ENCODE measurements at places on chromosomes 3 and 15.

GRCh38 chr3:182045736-182046135 lies 334.0 kb downstream of the SOX2 start:
- no peak for DNase-seq

GRCh38 chr3:123706871-123707270 lies 122.0 kb upstream of the HACD2 start:
- no peak for DNase-seq

- DNase-seq, result no peak
Measured at GRCh38 chr3:192880313-192880712, 37.3 kb downstream of the MB21D2 start.

DNA sequence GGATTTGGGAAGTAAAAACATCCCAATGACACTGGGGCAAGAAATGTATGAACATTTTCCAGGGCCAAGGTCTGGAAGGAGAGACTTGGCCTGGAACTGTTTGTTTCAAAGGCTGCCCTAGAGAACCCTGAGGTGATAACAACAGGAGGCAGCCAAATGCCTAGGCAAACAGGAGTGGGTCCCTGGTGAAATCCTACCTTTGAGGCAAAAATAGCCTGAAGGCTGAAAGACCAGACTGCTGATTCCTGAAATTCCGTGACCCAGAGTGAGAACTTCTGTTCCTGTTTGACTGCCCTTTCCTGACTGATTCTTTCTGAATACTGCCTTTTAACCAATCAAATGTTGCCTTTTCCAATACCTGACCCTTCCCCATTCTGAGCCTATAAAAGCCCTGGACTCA lies 196.4 kb downstream of the NSUN3 start:
- no peak for DNase-seq

DNA sequence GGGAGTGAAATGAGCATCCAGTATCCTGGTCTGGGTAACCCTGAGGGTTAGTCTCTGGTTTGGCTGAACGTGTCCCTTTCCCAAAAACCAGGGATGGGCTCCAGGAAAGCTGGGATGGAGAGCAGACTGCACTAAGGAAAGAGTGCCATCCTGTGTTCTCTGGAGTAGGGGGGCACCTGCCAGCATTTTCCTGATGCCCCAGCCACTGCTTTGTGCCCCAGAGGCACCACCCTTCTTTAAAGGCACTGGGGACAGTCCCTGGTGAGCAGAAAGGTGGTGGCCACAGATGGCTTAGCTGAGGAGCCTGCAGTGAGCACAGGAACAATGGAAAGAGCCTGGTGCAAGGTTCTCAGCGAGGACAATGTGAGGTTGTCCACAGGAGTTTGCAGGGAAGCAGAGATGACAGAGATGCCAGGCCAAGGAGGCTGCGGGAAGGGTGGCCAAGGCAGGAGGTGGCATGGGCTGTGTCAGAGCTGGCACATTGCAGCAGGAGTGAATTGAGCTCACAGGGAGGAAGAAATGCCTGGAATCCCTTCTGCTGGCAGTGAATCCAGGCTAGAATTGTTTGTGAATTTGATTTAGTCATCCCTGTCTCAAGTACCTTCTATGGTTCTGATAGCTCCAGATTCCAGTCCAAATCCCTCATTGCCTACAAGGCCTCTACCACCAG lies 39.9 kb downstream of the AMOTL2 start:
- DNase-seq, result no peak

GRCh38 chr15:66196602-66197001 lies 56.9 kb downstream of the MEGF11 start:
- DNase-seq, result no peak

DNA sequence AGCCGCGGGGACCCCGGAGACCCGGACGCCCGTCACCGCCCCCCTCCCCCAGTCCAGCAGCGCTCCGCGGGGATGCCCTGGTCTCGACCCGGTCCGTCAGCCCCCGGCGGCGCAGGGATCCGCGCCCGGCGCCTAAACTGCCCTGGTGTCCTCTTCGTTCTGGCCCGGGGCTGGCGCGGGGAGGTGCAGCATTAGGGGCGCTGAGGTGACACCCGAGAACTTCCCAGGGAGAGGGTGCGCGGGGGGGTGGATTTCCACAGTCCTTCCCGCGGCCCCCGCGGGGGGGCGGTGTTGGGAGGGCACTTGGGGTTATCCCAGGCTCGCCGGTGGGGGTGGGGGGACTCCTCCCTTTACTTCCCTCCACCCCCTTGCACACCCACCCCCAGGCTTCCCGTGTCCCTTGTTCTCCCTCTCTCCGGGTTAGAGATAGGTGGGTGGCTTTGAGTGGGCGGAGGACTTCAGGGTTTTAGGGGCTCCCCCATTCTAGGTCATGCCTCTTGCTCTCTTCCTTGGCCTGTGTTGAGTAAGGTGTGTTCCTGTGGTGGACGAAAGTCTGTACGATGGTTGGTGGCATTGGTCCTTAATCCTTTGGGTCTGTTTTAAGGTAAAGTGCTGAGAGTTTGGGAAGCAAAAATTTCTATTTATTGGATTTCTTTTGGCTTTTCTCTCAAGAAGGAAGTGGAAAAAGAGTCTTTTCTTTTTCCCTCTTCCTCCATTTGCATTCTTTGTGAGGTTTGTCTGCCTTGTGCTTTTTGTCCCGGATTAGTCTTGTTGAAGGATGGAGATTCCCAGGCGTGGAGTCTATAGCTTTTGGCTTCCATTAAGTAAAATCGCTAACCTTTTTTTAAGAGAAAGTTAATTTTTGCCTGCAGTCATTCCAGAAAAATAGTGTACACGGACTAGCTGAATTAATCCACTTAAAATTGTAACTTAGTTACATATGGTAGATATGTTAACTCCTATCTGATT lies 811 bp downstream of the SKIL start:
- DNase-seq, result peak; percentile 85

DNA sequence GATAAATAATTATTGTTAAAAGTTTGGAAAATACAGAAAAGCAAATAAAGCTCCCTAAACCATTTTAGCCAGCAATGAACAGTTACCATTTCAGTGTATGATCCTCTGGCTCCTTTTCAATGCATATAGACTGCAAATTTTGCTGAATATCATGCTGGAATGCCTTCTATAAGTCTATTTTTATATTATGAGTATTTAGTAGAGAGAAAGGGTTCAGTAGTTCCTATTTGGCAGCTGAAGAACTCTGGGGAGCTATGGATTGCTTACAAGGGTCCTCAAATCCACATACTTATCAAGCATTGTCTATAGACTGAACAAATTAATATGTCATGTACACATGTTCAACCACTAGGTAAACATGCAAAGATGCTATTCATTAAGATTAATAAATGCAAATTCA lies 46.1 kb downstream of the LRRC3B start:
- DNase-seq, result no peak

DNA sequence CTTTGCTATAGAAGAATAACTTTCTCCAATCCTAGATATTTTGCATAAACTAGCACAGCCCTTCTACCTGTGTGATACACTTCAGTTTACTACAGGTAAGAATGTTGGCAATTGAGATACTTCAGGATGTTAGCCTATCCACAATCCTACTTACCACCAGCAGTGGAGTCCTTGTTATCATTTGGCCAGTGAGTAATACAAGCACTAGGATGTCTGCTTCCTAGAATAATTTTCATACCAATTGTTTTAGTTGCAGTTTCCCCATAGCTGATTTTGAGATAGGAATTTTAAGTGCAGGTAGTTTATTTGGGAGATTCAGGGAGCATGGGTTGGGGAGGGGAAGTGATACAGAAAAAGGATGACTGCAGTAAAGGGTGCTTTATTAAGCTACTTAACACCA lies 147.2 kb downstream of the EPHA6 start:
- no peak for DNase-seq

DNA sequence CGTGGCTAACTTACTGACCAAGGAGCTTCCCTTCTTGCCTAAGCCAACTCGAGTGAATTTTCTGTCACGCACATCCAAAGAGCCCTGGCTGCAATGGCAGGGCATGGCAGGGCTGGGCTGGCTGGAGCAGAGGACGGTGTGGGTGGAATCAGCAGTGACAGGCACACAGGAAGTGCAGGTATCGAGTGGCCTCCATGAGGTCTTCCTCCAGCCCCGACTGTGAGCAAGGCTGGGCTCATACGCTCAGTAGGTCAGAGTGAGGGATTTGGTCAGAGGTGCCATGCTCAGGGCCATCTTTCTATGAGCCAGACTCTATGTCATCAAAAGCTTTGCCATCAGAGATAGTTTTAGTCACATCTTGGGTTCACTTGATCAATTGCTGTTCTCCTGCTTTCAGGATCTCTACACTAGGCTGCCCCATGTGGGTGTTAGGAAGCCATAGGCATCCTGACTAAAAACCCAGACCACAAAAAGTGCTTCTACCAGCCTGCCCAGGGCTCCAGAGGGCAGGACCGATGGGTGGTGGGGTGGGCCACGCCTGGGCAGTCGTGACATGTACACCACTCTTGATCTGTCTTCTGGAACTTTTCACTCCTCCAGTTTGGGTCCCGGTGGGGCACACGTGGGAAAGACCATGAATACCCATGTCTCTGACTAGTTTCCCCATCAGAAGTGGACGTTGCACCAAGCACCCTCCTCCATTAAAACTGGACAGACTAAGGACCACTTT lies 22.6 kb upstream of the COMMD4 start:
- DNase-seq, result no peak

GRCh38 chr15:99703603-99704443 lies 29.4 kb downstream of the LYSMD4 start:
- DNase-seq, result no peak

DNA sequence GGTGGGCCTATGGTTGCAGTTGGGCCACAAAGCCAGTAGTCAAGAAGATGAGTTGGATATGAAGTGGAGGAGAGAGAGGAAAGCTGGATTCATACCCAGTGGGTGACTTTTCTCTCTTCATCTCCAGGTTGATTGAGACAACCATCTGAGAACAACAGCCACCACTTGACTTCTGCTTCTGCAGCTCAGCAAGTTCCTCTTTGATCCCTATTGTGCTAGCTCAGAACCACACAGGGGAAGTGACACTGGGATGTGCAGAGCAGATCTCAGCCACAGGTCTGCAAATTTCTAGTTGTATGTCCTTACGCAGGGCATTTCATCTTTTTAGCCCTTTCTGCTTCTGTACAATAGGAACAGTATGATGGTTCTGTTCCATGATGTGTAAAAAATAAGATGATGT lies 459.2 kb upstream of the ARRDC4 start:
- DNase-seq, result no peak

GRCh38 chr3:1131166-1131565 lies 38.3 kb downstream of the CNTN6 start:
- DNase-seq, result no peak

GRCh38 chr3:161310649-161311423 lies 60.5 kb downstream of the SPTSSB start:
- DNase-seq, result peak; percentile 68

- DNase-seq, result no peak
Measured at GRCh38 chr3:156434921-156435320, 120.0 kb downstream of the SSR3 start.

GRCh38 chr15:63041974-63042876 lies at the start of gene TPM1:
Gene TPM1, plus strand, starts transcription at chr15:63042747. Its CDS starts 83 bp downstream, at chr15:63042830.
- no peak for DNase-seq

DNA sequence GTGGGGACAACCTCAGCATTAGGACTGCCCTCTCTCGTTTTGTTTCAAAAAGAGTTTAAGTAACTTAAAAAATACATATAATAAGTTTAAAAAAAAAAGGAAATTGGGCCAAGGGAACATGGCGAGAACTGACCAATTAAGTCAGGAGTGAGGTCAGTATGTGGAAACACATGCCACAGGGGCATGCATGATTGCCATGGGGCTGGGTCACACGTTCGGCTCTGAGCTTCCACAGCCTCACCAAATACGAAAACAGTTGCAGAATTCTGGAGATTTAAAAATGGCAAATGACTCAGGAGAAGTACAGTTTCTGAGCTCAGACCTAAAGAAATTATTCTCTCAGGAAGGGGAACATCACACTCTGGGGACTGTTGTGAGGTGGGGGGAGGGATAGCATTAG lies 24.1 kb downstream of the PDE8A start:
- DNase-seq, result no peak

- DNase-seq, result no peak
Measured at GRCh38 chr3:542021-542420, 345.5 kb downstream of the CHL1 start.

GRCh38 chr3:134677196-134677986 lies 26.6 kb upstream of the KY start:
- peak; percentile 35 for DNase-seq

GRCh38 chr3:161443921-161444693 lies 52.5 kb upstream of the OTOL1 start:
- no peak for DNase-seq

GRCh38 chr15:89746386-89746780 lies 4.7 kb downstream of the MESP1 start:
- no peak for DNase-seq

DNA sequence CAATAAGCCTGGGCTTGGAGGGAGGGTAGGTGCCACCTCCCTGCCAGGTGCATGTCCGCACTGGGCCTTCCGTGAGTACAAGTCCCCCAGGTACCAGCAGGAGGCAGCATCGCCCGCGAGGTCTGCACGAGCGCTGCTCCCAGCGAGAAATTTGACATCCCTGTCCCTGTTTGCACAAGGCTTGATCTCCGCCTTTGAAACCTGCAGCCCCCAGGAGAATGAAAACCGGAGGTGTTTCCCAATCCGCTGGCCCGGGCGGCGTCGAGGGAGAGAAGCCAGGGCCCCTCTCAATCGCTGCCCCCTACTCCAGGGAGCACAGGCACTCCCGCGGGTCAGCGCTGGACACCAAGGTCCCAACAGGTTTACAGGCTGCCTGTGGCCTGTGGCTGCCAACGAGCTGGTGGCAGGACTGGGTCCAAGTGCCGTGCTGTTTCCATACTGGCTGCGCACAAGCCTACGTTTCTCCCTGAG lies 961 bp downstream of the HAPLN3 start:
- peak; percentile 93 for DNase-seq

DNA sequence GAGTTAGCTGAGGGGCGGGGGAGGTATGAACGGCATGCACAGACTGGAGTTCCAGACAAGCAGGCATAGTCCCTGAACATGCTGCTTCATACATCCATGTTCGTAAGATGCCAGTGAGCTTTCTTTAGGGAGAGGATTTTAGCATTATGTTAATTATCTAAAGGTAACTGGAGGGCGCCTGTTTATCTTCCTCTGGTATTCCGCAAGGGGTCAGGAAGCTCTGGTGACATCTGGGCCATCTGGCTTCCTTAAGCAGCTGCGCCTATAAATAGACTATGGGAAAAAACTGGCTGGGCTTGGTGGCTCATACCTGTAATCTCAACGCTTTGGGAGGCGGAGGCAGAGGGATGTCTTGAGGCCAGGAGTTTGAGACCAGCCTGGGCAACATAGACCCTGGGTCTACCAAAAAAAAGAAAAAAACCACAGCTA lies 1.5 kb upstream of the FBXO22 start:
- no peak for DNase-seq

- DNase-seq, result no peak
Measured at GRCh38 chr15:73691396-73691795, 7.2 kb downstream of the CD276 start.

All from activated T-cell treated with anti-CD3 and anti-CD28 coated beads, Interleukin-2, amount 50 U/mL, for 48 hours (primary cell).